Right ventricle myocardium superior (tissue), 1 donor: ENCODE measurements at places on chromosomes 3 and 15.

DNA sequence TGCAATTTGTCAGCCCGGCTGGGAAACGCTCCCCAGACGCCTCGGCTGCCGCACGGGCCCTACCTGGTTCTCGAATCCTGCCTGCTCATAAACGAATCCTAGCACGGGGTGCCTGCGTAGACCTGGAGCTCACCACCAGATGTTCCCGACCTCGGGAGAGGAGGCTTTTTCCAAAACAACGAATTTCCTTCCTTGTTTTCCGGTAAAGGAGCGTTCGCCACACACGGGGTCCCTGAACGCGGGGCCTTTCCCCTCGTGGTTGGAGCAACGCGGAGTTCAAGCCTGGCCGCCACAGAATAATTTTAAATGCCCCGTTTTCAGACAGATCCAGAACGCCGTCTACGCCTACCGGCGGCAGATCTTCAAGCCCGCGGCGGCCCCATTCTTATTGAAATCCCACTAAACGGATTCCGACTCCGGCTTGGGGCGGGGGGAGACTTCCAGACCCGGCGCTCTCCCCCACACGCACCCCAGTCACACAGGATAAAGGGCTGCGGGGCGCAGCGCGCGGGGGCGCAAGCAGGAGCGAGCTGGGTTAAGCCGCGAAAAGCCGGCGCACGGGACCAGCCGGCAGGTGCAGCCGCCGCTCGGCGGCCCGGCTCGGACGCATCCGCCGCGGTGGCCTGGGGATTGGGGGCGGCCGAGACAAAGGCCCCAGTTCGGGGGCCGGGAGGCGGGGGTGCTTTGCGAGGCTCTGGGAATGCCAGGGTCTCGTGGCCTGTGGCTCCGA, 895 bp downstream of the GATA2 start:
- DNase-seq = no peak

DNA sequence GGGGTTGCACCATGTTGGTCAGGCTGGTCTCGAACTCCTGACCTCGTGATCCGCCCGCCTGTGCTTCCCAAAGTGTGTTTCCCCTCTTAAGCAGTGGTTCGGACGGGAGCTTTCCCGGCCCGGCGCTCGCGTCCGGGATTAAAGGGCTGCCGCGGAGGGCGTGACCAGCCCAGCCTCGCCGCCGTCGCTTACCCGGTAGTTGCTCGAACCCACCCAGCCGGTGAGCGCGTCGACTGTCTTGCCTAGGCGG, 513 bp downstream of the CLASP2 start:
- peak; percentile 79 for DNase-seq

DNA sequence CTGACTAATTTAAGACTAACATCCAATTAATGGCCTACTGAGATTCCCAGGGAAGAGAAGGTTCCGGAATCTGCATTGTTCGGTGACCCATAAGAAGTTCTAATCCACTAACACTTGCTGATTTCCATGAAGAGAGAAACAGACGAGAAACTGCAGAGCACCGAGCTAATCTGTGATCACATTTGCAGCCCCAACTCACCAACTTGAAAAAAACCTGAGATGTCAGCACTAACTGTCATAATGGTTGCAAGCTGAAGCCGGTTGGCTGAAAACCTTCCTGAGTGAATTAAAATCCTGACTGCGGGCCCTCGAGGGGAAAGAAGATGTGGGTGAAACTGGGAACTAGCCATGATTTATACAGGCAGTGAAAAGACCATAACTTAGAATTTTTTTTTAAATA, 204.8 kb upstream of the IGF1R start:
- DNase-seq = no peak

- DNase-seq = peak; percentile 33
These were observed 17.1 kb downstream of the CHST13 start for GRCh38 chr3:126540951-126541627.

- no peak for DNase-seq
These were observed 41.5 kb downstream of the KLHL6 start for GRCh38 chr3:183514021-183514420.
